Keratinocyte (primary cell): ENCODE measurements at places on chromosomes 16 and 17.

DNA sequence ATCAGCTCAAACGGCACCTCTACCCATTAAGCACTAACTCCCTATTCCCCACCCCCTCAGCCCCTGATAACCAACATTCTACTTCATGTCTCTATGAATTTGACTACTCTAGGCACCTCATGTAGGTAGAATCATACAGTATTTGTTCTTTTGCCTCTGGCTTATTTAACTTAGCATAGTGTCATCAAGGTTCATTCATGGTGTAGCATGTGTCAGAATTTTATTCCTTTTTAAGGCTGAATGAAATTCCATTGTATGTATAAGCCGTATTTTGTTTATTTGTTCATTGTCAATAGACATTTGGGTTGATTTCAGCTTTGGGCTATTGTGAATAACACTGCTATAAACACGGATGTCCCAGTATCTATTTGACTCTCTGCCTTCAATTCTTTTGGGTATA lies 794.9 kb upstream of the SOX9 start:
- no peak for DNase-seq

DNA sequence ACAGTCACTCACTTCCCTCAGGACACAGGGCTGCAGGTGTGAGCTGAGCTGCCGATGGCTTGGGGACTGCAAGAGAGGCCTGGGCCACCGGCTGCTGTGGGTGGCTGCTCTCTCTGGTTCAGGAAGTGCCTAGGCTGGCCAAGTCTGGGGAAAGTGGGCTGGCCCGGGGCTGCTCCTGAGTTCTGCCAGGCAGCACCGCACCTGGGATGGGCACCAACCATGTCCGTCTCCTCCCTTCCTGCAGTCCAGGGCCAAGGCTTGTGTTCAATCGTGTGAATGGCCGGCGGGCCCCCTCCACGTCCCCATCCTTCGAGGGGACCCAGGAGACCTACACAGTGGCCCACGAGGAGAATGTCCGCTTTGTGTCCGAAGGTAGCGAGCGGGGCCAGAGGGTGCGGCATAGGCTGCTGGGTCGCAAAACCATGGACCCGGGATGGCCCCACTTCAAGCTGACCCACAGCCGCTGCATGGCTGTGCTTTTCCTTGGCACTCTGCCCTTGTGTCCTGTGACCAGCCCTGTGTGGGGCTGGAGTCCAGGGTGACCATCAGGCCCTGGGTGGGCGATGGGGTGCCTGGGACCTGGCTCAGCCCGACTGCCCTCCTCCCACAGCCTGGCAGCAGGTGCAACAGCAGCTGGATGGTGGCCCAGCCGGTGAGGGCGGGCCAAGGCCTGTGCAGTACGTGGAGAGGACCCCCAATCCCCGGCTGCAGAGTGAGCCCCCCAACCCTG lies 1.8 kb upstream of the WDR90 start:
- DNase-seq, result no peak

GRCh38 chr17:15742051-15742795 lies 10.1 kb downstream of the TBC1D26 start:
- no peak for DNase-seq

DNA sequence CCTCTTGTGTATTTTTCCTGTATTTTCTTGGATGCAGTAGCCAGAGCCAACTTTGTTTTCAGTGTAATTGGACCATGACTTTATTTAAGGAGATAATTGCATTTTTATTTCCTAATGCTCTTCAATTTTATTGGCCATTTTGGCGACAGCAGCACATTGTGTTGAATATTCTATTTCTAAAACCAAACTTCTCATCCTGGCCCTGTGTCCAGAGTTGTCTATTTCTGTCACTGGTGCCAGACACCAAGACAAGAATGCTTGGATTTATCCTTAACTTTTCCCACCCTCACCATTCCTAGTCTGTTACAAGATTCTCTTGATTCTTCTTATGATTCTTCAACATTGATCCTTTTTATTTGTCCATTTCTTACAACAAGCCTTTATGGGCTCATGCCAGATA lies 37.1 kb downstream of the ARHGAP44 start:
- DNase-seq, result no peak

DNA sequence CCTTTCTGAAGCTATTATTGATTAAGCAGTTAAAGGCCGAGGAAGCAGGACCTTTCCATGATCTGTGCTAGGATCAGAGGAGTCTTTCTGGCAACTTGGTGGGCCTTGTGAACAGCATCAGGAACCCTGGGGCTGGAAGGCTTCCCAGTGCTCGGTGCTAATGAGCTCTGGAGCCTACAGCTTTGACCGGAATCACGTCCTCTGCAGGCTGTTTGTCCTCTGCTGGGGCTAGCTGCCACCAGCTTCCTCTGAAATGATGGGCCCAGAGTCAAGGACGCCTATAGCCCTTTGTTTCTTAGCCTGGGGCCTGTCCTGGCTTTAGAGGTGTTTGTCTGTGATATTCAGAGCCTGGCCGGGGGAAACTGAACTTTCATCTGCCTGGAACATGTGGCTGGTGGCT lies 111.6 kb downstream of the SHISA9 start:
- no peak for DNase-seq

GRCh38 chr16:90047714-90048346 lies 28.6 kb upstream of the DBNDD1 start:
- no peak for DNase-seq

- no peak for DNase-seq
Measured at GRCh38 chr16:83704656-83705055, 103.1 kb upstream of the HSBP1 start.

- no peak for DNase-seq
Measured at GRCh38 chr17:8574687-8575086, 55.8 kb downstream of the MYH10 start.

DNA sequence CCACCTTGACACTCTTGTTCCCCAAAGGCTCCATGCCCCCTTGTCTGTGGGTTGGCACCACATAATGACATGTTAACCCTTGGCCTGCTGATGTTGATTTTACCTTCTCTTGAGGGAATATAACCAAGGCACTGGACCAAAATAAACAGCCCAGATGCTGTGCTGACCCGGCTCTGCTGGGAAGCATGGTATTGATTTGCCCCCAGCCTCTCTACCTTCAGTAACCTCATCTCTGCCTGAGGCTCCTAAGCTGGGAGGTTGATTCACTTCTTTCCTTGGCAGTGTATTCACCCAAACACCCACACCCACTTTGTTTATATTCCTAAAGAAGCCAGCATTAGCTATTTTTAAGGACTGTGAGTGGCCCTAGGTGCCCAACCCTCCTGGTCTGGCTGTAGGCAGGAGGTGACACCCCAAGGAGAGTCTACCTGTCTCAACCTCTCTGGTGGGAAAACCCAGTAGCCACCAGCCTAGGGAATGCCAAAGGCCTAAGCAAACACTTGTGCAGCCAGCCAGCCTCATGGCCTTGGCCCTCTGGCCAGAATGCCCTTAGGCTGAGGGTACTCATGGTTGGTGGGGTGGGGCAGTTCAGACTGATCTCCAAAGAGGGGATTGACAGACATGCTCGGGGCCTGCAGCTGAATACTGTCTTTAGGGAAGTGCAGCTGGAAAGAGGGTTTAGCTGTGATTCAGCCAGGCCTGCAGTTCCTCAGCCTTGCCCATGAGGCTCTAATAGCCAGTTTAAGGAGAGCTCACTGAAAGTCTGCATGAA lies 42.7 kb downstream of the GNAO1 start:
- no peak for DNase-seq

DNA sequence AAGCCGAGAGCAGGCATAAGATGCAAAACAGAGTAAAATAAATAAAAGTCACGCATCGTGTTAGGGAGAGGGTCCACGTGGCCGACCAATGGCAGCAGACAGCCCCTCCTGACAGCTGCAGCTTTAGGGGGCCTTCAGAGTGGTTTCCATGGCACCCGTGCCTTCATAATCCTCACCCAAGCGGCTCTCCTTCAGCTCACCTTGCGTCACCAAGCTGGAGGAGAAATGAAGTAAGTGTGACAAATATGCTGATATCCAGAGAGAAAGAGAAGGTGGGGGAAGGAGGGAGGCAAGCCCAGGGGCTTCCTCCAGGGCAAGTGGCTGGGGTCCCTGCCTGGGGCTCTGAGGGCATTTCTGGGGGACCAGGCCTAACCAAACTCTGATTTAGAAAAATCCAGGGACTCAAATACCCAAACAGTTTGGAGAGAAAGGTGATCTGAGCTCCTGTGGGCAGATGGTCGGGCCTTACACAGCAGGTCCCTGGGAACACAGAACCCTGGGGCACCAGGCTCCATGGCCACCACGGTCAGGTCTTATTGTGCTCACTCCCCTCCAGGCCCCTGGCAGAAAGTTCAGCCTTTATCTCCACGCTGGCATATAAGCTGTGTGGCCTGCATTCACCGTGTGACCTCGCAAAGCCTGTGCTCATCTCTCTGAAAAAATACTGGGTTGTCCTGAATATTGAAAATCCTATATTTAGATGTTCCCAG lies 80.7 kb upstream of the TNRC6C start:
- DNase-seq, result no peak

DNA sequence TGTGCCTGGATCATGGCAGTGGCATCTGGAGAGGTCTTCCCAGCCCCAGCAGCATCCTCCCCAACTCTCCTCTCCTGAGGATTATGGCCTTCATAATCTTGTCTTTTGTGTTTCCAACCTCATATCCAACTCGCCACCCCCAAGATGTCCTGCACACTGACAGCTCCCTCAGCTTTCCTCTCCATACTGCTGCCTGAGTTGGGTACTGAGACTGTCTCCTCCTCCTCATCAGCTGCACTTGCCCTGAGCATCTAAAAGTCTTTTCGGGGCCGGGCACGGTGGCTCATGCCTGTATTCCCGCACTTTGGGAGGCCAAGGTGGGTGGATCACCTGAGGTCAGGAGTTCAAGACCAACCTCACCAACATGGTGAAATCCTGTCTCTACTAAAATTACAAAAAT lies 2.0 kb downstream of the CD300LB start:
- no peak for DNase-seq

DNA sequence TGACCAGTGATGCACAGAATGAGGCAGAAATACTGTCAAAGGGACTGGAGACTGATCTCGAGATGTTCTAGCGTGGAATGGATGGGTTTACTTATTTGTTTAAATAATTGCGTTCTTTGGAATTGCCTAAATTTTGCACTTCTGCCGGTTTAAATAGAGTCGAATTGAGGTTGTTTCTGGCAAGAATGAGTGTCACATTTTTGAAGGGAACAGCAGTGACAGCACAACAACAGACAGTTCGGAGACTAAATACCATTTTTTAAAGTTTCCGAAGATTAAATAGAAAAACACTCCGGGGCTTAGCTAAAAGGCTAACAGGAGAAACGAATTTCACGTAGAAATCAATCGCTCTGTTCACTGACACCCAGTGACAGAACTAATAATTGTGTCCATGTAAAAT lies 969.2 kb upstream of the RBFOX1 start:
- no peak for DNase-seq

- DNase-seq, result no peak
Measured at GRCh38 chr16:85761861-85762260, 11.0 kb upstream of the C16orf74 start.

- DNase-seq, result no peak
Measured at GRCh38 chr16:79076047-79076767, 524.3 kb downstream of the MAF start.

DNA sequence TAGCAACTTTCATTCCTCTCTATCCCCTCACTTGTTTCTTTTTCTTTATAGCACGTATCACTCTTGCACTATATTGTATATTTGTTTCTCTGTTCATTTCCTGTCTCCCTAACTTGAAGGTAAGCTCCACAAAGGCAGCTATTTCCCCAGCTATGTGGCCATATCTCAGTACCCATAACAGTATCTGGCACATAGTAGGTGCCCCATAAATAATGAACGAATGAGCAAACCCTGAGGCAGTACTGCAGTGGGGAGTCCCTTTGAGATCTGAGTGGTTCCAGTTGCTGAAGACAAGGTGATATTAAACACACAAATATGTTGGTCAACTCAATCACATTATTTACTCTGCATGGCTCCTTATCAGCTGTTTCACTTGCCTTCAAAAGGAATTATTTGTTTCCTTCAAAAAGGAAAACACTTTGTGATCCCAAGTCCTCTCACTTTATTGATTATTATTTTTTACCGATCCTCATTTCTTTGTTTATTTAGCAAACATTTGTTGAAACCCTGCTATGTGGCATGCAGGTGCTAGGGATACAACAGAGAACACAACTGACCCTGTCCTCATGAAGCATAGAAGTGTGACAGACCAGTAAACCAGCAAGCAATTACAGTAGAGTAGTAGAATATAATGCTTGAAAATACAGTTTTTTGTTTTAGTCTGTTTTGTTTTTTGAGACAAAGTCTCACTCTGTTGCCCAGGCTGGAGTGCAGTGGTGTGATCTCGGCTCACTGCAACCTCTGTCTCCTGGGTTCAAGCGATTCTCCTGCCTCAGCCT lies 5.7 kb upstream of the ADAP2 start:
- DNase-seq, result no peak

DNA sequence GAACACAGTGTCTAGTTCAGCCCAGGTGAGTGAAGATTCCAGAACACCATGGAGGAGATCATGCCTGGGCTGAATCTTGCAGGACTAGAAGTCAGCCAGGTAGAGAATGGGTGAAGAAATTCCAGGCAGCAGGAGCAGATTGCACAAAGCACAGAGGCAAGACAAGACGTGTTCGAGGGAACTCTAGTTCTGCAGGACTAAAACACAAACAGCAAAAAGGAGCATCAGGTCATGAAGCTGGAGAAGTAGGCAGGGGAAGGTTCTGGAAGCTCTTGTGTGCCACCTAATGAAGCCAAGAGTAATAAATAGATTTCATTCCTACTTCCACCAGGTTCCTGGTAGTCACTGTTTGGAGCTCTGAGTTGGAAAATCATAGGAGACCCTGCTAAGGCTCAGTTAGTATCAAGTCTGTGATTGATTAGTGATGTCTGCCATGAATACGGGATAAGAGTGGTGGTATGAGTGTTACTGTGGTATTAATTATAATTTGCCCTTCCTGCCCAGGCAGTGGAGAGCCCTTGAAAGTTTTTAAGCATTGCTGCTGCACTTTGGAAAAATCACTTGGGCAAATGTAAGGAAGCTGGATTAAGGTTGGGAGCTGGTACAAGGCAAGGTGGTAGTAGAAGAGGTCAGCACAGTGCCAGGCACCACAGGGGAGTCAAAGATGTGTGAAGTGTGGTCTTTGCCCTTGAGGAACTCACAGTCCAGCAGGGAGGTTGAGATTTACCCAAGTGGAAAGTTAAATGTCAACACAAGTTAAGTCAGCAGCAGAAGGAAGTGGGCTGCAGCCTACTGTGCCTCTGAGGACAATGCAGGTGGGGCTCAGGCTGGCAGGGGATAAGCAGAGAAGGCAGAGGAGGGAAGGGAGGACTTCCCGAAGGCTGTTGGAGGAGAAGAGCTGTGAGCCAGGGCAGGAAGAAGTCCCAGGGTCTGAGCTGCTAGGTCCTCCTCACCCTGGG lies 13.5 kb upstream of the FOXN1 start:
- DNase-seq, result peak; percentile 15

GRCh38 chr16:57264381-57264780 lies 19.3 kb downstream of the ARL2BP start:
- no peak for DNase-seq
